Omental fat pad (tissue), 4 donors: ENCODE measurements at places on chromosomes 7 and 10.

GRCh38 chr7:55101359-55101758, 82.5 kb downstream of the EGFR start:
- no peak for DNase-seq

DNA sequence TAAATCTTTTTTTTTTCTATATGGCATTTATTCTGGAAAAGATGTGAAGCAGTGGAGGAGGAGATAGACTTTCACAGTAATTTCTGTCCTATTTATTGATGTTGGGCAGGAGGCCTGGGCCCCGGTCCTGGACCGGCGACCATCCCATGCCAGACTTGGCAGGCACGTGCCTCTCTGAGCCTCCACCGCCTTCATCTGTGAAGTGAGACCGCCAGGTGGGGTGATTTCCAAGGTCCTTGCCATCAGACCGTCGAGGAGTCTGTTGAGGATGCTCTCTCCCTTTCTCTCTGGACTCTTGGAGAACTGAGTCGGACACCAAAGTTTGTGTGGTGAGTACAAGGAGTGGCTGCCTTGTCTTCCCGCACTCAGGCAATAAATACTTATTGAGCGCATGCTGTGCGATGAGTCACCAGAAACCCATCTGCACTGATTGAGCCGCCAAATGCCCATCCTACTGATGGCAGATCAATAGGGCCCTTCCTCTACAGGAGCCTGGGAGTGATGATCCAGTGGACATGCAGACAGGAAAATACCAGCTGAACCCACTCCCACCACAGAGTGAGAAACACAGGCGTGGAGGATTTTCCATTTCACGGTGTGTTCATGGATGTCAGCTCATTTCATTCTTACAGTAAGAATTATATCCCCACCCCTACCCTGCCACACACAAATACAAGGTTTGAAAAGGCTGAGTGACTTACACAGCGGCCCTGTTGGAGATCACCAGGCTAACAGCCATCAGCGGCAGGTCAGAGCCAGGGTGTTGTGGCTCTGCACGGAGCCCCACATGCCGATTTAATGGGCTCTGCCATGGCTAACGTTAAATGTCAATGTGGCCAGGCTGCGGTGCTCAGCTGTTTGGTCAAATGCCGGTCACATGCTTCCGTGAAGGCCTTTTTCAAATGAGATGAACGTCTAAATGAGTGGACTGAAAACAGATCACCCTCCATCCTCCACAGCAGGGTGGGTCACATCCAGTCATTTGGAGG, 11.5 kb upstream of the PRKAG2 start:
- no peak for DNase-seq

DNA sequence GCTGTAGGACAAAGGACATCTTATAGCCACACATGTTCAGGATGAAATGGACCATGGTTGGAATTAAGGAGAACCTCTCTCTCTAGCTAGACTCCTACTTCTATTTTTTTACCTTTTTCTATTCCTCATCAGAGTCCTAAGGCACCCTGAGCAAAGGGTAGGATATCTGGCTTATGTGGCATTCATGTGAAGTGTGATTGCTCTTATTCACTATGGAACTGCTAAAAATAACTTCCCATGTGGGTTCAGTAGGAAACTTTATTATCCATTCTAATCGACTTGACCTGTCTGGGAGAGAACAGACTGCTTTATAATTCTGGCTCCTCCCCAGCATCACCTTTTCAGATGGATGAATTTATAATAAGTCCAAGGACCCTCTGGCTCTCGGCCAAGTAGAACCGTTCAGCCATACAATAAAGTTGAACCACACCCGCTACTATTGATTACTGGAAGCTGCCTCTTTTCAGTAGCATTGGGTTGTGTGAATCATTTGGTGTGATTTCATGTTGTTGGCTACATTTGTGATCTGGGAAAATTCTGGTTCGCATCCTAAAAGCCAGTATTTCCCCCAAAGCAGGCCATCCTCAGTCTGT, 117.5 kb downstream of the NRF1 start:
- DNase-seq, result no peak

GRCh38 chr7:121909716-121910345, 36.9 kb downstream of the PTPRZ1 start:
- no peak for DNase-seq

DNA sequence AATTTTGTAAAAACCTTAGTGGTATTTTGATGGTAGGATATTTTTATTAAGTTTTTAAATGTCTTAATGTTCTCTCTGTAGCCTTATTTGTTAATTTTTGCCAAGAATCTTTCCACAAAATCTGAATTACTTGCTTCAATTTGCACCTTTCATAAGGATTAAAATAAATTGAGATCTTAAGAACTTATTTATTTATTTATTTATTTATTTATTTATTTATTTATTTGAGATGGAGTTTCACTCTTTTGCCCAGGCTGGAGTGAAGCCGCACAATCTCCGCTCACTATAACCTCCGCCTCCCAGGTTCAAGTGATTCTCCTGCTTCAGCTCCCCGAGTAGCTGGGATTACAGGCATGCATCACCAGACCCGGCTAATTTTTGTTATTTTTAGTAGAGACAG, 98.6 kb downstream of the PPP1R9A start:
- no peak for DNase-seq

DNA sequence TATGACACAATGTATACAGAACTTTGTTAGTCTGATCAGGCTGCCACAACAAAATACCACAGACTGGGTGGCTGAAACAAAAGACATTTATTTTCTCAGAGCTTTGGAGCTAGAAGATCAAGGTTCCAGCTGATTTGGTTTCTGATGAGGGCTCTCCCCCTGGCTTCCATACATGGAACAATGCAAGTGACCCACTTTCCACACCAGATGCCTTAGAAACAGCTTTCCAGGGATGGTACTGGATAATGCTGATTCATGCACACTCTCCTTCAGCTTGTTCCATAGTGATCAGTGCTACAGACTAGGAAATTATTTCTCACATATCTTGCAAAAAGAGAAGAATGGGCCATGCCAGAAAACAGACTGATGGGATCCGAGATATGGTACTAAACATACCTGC, 1274.9 kb upstream of the SORCS1 start:
- no peak for DNase-seq

- DNase-seq, result no peak
These were observed 90.9 kb upstream of the STK17A start for GRCh38 chr7:43491984-43492383.

GRCh38 chr7:55211726-55212125, 153.4 kb upstream of the LANCL2 start:
- no peak for DNase-seq

- DNase-seq, result no peak
These were observed 21.4 kb upstream of the RSBN1L start for GRCh38 chr7:77674878-77675277.

GRCh38 chr10:129547608-129548007, 80.6 kb downstream of the MGMT start:
- DNase-seq, result no peak

GRCh38 chr10:101014966-101015581, 15.5 kb downstream of the LZTS2 start:
- DNase-seq, result no peak

- no peak for DNase-seq
These were observed 17.3 kb downstream of the YAE1 start for GRCh38 chr7:39583539-39583938.

DNA sequence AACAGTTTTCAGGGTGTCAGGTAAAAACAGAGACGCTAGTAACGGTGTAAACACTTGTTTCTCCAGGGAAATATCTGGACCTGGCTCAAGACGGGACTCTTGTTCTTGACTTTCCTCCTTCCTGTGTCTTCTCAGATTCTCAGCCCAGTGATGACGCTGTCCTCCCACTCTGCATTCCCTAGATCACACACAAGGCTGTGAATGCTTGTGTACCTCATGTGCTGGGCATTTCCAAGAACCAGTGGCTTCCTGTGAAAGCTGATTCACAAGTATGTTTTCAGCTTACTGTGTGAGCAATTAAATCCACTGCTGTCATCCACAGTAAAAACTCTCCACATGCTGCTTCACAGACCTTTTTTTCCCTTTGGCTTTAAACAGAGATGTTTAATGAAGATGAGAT, 193.8 kb upstream of the DPP6 start:
- no peak for DNase-seq

- DNase-seq, result no peak
These were observed 20.3 kb upstream of the LANCL2 start for GRCh38 chr7:55344840-55345239.

- DNase-seq, result no peak
These were observed 46.6 kb upstream of the ADRA2A start for GRCh38 chr10:111030042-111030750.

DNA sequence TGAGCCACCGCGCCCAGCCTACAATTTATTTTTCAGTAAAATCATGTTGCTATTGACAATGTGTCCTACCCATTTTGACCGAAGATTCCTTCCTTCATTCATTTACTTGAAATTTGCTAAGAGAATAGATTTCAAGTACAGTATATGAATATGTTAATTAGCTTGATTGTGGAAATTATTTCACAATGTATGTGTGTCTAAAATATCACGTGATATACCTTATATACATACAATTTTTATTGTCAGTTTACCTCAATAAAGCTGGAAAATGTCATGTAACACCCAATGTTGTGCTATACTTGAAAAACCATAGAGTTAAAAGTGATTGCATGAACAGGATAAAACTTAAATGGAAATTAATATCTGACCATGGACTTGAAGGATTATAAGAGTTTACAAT, 521.7 kb upstream of the ANKRD30A start:
- DNase-seq, result no peak

GRCh38 chr10:5557040-5557721, 32.4 kb downstream of the CALML3 start:
- DNase-seq, result no peak

GRCh38 chr10:58854811-58855210, 321.6 kb upstream of the PHYHIPL start:
- no peak for DNase-seq

DNA sequence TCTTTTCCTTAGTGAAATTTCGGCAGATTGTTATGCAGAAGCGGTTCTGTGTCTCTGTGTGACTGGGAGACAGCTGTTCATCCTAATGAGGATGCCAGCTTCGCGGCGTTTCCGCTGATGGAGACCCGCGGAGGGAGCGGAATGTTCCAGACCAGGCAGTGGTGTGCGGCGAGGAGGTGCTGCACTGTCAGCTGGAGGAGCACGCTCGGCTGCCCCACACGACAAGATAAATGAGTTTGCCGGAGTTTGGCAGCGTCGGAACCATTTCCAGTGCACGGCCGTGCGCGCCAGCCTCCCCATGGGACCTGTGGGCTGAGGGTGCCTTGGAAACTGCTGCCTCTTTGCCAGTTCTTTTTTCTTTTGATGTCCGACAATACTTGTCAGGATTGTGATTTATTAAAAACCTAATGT, 64.6 kb downstream of the WDR37 start:
- no peak for DNase-seq

GRCh38 chr7:111554086-111554485, 8.2 kb downstream of the IMMP2L start:
- DNase-seq, result no peak

DNA sequence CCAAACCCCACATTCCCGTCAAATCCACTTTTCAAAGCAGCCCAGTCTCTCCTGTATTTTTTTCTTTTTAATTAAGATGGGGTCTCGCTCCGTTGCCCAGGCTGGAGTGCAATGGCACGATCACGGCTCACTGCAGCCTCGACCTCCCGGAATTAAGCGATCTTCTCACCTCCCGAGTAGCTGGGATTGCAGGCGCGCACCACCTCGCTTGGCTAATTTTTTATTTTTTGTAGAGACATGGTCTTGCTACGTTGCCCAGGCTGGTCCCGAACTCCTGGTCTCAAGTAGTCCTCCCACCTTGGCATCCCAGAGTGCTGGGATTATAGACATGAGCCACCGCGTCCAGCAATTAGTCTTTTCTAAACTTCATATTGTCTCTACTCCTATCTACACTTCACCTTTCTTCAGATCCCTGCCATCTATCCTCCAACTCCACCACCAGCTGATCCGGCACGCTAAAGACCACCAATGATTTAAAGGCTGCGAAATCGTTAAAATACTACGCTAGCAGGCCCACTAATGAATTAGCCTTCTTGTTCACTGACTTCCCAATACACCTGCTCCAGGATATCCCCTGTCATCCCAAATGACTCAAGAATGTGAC, 525 bp upstream of the CHUK start:
- DNase-seq, result no peak

DNA sequence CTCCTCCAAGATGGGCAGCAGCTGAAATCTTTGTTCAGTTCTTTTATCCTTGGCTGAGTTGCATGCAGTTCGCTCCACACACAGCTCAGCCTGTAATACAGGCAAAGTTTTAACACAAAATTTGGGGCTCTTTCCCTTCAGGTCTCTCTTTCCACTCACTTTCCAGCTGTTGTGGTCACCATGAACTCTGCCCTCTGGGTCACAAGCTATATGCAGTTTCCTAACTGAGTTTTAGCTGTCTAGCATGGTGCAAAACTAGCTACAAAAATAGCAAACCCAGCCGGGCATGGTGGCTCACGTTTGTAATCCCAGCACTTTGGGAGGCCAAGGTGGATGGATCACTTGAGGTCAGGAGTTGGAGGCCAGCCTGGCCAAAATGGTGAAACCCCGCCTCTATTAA, 53.2 kb downstream of the ABI1 start:
- no peak for DNase-seq

DNA sequence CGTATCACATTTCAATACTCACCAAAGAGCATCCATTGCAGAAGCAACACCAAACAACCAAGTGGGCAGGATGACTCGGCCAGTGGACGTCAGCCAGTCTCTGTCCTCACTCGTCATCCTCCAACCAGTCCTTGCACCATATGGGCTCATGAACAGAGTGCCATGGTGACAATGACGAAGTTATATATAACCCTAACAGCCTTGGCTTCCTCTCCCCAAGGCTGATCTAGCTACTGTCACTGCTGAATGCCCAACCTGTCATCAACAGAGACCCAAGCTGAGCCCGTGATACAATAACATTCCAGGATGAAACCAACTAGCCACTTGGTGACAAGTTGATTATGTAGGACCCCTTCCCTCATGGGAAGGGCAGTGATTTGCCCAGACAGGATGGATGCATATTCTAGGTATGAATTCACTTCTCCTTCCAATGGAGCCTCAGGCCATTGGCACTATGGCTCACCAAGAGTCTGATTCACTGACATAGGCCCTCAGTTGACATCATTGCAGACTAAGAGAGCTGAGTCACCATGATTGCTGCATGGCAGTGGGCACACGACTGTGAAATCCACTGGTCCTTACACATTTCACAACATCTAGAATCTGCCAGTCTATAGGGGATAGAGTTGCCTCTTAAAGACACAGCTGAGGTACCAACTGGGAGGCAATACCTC, 26.3 kb upstream of the PPIF start:
- DNase-seq, result no peak

DNA sequence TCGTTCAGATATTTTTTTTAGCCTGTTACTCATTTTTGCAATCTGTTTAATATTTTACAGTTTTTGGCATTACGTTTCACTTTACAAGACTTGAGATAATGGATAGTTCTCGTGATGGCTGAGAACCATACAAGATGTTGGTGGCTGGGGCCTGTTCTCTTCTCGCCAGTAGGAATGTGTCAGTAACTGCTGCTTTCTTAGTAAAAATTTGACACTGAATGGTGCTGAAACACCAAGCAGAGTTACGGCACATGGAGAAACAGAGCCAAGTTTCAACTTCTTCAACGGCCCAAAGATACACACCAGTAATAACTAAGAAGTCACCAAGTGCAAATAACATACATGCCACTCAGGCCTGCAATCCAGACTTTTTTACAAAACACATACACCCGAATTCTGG, 130.4 kb downstream of the NRP1 start:
- no peak for DNase-seq

GRCh38 chr7:90605055-90605454, 8.9 kb downstream of the CDK14 start:
- DNase-seq, result no peak

- DNase-seq, result no peak
These were observed 572.6 kb downstream of the IPMK start for GRCh38 chr10:57694956-57695608.
